ENCODE measurements at places on chromosomes 3 and 15.

- no peak for DNase-seq
These were observed 281.9 kb upstream of the C2CD4B start for GRCh38 chr15:62446984-62447383.

- DNase-seq, result no peak
These were observed 180.5 kb upstream of the RASGRP1 start for GRCh38 chr15:38745126-38745525.

GRCh38 chr15:77974416-77975331 is 102.8 kb downstream of the TBC1D2B start:
- DNase-seq, result no peak

GRCh38 chr15:94335616-94336015 is 104.3 kb downstream of the MCTP2 start:
- DNase-seq, result no peak

GRCh38 chr15:75112278-75112847 is 89.0 kb downstream of the PPCDC start:
- no peak for DNase-seq

DNA sequence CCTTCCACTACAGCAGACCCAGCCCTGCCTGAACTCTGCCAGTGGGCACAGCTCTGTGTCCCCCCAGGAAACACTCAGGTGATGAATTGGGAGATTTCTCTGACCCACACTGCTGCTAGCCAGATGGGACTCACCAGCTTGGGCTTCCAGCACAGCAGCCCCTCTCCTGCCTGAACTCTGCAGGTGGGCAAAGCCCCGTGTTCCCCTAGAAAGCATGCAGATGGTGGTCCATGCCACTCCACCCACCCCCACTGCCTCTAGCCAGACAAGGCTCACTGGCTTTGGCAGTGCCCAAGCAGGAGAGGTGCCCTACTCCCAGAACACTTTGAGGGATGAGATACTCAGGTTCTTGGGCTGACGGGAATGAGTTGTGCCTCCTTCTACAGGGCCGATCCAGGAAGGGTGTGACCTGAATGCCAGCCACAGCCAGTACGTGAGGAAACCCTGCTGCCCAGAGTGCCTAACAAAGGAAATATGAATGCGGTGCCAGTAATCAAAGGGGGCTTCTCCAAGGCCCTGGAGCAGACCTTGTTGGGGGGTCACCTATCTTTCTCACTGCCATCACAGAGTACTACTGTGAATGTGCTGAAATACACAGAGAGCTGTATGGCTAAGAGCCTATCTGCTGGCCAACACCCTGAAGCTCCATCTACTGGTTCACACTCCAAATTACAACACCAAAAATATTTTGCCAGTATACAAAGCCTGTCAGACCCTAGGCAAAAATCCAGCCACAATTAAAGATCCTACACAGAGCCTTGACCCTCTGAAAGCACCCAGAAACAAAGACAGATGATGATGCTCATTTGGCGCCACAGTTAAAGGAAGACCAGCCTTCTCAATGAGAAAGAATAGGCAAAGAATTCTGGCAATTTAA is 61.9 kb downstream of the BTLA start:
- no peak for DNase-seq

DNA sequence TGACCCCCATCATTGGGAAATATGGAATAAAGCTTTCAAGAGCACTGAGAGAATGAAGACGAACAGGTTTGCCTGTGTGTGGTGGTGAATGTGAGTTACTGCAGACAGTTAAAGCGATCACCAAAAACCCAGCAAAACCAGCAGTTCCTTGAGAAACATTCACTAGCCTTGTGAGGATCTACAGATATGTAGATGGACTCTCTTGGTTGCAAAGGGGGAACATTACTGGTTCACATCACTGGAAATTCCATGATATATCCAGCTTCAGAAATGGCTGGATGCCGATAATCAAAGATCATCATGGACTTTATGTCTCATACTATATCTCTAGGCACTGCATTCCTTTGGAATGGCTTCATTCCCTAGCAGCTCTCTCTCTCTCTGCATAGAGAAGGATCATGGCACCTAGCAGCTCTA is 10.2 kb upstream of the HERC1 start:
- DNase-seq, result no peak

DNA sequence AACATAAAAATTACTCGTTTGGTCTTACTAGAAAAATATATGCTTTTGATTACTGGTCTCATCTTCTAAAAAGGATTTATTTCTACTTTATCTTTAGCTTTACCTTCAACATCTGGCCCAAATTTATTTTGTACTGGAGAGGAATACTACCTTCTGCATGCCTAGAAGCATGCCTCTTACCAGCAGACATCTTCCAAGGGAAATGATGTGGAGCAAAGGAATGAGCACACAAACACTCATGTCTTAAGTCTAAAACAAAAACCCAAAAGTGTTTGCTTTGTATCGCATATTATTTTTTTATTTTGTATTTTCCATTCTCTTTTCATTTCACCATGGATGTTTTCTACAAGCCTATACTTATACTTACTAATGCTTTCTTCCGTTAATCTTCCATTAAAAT is 304.6 kb upstream of the KCNMB2 start:
- DNase-seq, result no peak

DNA sequence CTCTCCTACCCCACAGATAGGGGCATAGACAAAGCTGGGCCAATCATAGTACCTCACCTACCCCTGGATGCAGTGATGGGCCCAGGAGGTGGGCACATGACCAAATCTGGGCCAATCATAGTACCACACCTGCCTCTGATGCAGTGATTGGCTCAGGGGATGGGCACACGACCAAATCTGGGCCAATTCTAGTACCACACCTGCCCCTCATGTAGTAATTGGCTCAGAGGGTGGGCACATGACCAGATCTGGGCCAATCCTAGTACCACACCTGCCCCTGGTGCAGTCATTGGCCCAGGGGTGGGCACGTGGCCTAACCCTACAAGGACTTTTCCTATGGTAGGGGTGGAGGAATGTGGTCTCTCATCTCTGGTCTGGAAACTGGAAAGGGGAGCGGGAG is 56.9 kb upstream of the MEF2A start:
- DNase-seq, result no peak

DNA sequence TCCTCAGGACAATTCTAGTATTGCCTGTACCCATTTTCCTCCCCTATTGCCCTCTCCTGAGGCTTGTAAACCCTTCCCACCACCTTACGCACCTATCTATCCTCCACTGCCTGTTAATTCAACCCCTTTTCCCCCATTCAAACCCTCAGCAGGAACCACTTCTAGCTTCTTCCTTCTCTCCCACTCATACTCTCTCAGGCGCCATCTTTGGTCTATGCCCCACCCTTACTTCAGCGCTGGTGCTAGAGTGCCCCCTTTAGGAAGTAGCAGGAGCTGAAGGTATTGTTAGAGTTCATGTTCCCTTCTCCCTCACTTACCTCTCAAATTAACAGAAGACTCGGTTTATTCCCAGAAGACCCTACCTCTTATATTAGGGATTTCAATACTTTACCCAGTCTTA is 121.8 kb upstream of the NLGN1 start:
- no peak for DNase-seq

- no peak for DNase-seq
These were observed 60.9 kb upstream of the DIPK2A start for GRCh38 chr3:143910756-143911155.

DNA sequence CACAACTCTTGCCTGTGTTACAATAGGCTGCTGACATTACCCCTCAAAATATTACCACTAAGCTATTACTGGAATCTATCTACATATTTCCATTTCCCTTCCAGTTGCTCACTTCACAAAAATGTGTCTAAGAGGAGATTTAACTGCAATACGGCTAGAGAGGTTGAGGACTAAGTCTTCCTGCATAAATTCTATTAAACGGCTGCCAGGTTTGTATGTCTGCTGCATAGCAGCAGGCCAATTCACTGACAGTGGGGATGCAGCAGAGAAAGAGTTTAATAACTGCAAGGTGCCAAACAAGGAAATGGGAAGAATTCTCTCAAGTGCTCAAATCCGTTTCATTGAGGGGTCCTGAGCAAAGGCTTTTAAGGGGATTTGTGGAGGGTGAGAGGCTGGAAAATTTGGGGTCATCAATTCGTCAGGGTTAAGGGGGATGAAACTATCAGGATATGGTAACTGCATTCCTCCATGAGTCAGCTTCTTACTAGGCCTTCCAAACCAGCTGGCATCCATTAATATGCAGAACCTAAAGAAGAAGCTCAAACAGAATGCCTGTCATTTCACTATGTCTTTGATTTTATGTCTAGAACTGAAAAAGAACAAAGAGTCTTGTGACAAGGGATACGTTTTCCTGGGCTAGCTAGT is 675.6 kb downstream of the TBL1XR1 start:
- no peak for DNase-seq

GRCh38 chr3:20096135-20096685 is 56.0 kb downstream of the KAT2B start:
- DNase-seq, result no peak

GRCh38 chr3:27859821-27860220 is 137.7 kb upstream of the EOMES start:
- no peak for DNase-seq

DNA sequence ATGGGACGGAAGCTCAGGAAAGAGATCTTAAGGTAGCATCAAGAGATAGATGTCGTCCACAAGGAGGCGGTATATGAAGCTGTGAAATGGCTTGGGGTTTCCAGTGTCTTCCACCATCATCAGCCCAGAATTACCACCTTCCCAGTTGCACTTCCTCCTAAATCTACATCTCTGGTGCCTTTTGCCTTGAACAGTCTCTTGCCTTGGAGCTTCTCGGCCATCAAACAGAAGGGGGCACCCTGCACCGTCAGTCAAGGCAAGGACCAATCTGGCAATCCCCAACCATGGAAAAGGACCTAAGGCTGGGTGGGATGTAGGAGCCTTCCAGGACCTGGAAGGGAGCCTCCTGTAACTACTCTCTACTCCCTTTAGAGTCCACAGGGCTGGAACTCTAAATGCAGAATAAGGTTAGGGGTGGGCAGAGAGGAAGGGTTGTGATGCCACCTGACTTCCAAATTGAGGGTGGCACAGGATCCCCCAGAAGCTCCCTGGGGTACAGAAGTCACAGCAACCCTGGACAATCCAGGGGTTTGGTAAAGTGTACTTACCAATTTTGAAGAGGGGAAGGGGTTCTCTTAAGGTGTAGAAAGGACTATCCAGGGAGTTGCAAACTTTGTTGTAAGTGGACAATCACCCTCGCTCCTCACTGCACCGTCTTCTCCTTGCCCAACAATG is 1.0 kb upstream of the RYR3 start:
- DNase-seq, result no peak

GRCh38 chr3:43817825-43818224 is 127.1 kb downstream of the ABHD5 start:
- DNase-seq, result no peak

GRCh38 chr3:184812662-184813042 is 686 bp downstream of the VPS8 start:
- no peak for DNase-seq

DNA sequence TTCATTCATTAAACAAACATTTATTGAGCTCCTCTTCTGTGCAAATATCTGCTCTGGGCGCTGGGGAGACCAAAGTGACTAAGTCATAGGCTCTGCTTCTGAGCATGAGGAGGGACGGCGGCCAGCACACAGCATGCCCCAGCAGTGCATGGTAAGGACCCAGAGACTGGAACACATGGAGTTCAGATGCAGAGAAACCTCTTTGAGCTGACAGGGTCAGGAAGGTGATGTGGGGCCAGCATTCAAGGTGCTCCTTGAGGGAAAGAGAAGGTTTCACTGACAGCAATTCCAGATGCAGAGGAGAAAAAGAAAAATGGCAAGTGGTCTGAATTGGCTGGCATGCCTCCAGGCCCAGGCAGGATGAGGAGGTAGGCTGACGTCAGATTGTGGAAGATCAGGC is 234.5 kb downstream of the UACA start:
- no peak for DNase-seq

GRCh38 chr3:189739378-189739777 is 108.2 kb downstream of the TP63 start:
- no peak for DNase-seq

- peak; percentile 11 for DNase-seq
These were observed 471.9 kb upstream of the FRG2C start for GRCh38 chr3:75192146-75192616.

- DNase-seq, result no peak
These were observed 366.6 kb downstream of the AGBL1 start for GRCh38 chr15:86446253-86446640.

DNA sequence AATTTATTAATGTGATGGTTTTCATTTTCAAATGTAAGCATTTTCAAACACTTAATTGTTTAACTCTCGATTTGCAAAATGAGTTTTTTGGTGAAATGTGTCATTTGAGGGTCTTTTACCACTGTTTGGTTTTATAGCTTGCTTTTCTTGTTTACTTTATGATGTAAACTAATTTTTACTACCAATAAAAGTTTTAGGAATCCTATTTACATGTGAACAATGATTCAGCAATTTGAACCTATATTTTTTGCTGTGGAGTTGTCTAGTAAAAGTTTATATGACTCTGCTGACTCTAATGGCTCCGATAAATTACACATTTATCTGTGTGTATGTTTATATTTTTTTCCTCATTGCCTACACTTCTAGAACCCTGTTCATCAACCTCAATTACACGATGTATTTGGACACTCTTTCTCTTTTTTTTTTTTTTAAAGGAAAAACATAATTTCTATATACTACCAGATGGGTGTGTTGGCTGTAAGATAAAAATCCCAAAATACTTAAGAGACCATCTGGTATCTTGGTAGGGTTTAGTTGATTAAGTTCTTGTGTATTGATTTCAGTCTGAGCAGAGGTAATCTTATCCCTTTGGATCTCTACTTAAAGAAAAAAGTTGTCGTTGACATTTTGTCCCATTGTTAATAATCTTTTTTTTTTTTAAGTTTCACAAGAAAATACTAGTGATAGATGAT is 89.5 kb downstream of the PTPRG start:
- no peak for DNase-seq

DNA sequence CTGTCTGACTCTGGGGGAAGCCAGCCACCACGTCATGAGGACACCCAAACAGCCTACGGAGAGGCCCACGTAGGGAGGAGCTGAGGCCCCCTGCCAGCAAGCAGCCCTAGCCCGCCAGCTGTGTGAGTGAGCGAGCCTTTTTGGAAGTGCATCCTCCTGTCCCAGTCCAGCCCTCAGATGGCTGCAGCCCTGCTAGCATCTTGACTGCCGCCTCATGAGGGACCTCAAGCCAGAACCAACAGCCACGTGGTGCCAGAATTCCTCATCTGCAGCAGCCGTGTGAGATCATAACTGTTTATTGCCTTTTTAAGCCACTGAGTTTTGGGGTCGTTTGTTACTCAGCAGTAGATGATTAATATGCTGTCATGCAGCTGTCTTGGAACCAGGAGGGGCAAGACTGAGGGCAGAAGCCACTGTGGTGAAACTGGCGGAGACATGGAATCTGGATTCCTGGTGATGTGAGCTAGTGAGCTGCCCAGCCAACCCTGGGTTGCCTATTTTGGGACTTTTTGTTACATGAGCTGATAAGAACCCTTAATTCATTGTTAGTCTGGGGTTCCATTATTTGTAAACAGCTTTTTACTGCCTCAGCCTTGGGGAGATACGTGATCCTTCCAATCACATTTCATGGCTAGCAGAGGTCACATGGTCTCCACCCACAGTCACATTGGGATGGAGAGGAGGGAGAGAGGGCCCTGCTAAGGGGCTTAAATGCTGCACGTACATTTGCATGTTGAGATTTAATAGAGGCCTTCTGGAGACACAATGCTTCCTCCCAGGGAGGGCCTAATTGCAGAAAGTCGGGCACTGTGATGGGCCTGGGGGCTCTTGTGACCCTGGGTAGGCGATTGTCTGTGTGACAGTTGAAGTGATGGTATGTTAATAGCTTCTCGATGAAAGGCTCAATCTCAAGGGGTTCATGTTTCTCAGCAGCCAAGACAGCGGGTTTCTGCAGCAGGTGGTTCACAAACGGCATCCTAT is 73.8 kb downstream of the RPLP1 start:
- DNase-seq, result no peak
